ENCODE measurements at places on chromosomes 1 and 21. TPM values are rescaled to one million over a fixed set of nuclear protein-coding genes. Genes with fewer than 3 reads are reported as not detected.

DNA sequence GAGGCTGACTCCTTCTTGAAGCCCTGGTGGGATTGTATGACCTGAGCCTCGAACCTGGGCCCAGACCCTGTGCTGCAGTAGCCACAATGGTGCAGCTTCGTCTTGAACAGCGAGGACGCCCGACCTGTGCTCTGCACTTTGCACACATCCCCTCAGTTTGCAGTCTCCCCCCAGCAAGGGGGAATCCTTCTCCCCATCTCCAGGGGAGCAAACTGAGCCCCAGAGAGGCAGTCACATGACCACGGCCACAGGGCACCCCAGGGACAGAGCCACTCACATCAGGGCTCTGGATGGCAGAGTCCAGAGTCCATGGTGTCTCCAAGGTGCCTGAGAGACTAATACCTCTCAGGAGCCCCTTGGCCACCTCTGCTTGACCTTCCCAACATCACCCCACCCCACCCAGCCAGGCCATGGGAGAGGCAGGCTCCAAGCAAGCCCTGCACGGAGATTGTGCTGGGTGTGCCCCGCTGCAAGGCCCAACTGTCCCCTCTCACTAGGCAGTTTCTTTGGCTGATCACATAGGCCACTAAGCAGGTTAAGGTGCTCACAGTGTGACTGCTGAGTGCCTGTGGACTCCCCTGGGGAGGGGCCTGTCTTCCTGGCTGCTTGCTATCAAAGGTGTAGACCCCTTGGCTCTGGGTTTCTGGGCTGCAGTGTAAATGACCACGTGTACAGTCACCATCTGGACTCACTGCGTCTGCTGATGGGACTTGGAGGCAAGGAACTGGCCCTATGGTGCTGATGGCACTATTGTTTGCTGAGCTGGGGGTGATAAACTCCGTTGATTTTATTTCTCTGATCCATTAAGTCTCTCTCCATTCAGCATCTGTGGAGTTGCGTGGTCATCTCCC lies 398.1 kb downstream of the MATN1 start:
- no peak for DNase-seq

DNA sequence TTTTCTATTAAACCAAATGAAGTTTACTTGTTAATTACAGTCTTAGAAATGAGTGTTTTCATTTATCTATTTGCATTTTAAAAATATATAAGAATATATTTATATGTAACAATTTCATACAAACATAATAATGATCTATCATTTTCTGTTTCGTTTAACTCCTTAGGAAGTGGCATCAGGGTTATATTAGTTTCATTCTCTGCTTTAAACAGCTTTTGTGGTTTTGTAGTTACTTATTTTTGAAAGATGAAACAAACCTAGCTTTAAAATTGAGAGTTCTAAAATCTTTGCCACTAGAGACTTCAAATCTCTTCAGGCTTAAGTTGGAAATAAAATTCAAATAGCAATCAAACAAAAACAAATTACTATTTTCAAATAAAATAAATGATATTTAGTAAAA lies 2110.6 kb downstream of the MRPL39 start:
- DNase-seq = no peak

Gene KRTAP13-2
- total RNA-seq = not detected

GRCh38 chr1:150476754-150477153 lies 10.5 kb upstream of the TARS2 start:
- no peak for DNase-seq

DNA sequence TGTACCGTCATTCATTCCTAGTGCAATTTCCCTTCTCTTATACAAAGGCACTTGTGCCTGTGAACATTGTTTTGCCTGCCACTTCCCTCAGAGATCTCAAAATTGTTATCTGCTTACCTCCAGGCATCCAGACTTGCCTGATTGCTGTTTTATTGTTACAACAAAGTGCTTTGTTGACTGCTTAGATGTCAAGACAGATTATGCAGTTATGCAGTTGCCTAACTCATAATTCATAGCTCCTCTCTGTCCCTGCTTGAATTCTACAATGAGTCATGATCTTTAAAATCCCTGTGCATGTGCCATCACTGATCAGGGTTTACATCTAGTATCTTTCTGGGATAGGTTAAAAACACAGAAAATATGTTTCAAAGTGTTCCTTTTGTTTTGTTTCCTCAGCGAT lies 24.5 kb downstream of the CXADR start:
- no peak for DNase-seq

Gene SH2D1B
- 0.61 TPM for total RNA-seq

- no peak for DNase-seq
Observed at GRCh38 chr1:17673329-17674072, 81.6 kb upstream of the ACTL8 start.

- no peak for DNase-seq
Observed at GRCh38 chr1:192967901-192968300, 91.3 kb downstream of the UCHL5 start.

Gene LCE3D
- total RNA-seq = not detected

Gene ATXN7L2
- total RNA-seq = 2.6 TPM

DNA sequence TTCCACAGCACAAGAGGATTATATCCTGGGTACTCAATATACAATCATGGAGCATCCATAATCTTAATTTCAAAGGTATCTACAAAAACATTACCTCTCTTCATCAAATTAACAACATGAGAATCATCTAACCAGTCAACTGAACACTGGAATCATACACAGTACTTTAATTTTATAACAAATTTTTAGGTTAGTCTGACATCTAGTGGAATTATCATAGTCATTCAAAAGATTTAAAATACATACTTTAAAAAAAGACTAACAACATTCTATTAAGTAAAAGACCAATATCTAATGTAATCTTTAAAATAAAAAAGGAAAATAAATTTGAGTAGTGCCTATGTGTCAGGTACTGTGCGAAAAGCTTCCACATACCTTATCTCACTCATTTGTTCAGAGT lies 16.8 kb upstream of the SH3GLB1 start:
- DNase-seq = peak; percentile 58

Gene PGLYRP3
- total RNA-seq = not detected

DNA sequence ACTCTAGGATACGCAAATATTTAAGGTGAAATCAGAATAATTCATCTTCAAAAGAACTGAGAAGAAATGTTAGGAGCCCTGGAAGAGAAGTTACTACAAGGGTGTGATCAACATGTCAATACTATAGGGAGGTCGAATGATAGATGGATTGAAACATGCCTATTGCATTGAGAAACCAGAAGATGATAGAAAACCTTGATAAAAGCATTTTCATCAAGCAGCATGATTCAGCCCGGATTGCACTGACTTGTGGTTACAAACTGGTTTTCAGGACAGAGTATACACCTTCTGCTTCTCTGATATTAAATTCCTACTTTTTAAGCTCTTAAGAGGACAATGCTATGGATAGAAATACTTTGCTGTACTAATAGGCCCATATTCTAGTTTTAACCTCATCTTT lies 164.2 kb downstream of the FMN2 start:
- no peak for DNase-seq

- DNase-seq = peak; percentile 40
Observed at GRCh38 chr1:58780836-58781452, 2.9 kb downstream of the JUN start.

DNA sequence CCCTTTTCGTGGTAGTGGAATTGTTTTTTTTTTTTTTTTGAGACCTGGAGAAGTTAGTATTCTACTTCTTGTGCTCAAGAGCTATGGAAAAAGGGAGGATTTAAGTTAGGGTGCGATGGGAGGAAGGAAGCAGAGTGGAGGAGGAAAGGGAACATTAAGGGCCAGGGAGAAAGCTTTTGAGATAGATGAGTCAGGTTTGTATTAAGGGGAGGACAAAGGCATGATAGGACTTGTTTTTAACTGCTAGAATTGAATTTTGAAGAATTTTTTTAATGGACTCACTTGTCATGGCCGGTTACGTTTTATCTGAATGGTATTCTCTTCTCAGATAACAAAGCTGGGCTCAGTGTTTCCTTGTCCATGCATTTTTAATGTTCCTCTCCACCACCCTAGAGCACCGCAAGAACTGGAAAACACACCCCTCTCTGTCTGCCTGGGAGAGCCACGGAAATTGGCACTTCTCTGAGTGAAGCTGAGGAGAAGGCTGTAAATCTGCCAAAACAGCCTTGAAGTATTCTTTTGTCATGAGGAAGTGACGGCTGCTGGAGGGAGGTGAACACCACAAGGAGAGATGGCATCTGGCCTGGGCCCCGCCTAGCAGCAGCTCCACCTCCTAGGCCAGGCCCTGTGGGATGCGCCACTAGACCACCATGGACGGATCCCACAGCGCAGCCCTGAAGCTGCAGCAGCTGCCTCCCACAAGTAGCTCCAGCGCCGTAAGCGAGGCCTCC lies 3.5 kb downstream of the NIPAL3 start:
- DNase-seq = peak; percentile 39

Gene PPIAL4G
- total RNA-seq = 0.20 TPM

DNA sequence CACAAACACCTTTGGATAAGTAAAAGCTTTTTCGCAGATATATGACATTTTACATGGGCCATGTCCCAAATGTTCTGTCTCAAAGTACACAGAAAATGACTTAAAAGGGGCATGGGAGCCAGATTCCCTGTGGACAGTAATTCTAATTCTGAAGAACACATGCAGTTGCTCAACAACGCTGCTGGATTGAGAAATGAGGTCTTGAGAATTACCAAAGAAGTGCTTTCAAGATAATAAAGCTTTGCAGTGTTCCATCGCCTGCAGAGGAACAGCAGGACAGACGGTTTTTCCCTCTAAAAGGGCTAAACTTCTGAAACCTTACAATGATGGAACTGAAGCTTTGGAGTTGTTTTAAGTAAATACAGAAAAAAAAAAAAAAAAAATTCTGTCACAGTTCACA lies 55.3 kb upstream of the HSPA13 start:
- DNase-seq = peak; percentile 17

DNA sequence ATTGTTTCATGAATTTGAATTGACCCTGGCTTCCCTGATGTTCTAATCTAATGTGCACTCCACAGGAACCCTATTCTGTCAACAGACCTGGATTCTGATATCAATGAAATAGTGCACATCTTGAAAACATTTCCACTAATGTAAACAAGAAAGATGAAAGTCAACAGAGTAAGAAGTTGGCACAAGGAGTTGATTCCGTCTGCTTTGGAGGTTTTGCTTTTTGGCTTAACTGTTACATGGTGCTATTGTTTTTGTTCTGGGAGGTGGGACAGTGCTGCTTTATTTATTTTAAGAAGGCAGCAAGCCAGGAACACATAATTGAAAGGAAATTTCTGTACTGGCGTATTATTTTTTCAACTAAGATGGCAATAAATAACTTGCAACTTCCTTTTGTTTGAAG lies 73.3 kb downstream of the LEPR start:
- peak; percentile 29 for DNase-seq

- no peak for DNase-seq
Observed at GRCh38 chr1:215119719-215120365, 37.3 kb downstream of the KCNK2 start.

- no peak for DNase-seq
Observed at GRCh38 chr1:1622788-1623094, 7.4 kb downstream of the MIB2 start.

DNA sequence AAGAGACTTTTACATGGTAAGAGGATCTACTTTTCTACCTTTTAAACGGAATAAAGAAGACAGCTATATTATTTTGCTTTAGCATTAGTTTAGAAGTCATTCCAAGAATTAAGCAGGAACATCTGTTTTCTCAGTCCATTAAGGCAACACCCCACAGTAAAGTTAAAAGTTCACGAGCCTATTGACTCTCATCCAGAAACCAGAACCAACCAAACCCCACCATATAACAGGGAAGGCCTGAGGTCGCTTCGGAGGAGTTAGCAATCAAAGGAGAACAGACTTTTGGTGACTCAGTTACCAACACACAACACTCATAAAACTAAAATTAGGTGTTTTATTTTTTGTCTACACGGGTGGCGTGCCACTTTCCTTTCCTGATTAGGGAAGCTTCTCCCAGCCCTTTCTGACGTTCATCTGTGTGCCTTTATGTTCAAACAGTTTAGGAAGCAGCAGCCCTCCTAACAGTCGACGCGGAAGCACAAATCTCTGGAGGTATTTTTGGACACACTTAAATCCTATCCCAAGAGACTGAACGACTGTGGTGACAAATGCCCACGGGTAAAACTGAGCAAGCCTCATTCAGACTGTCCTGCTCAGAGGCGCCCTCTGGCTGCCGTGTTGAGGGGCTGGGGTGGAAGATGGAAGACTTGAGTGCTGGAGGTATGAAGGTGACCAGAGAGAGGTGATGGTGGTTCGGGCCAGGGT lies 8.6 kb upstream of the PLA2G2C start:
- peak; percentile 68 for DNase-seq

Gene GORAB
- total RNA-seq = 10.2 TPM

GRCh38 chr1:29462096-29462495 lies 225.8 kb downstream of the PTPRU start:
- no peak for DNase-seq

DNA sequence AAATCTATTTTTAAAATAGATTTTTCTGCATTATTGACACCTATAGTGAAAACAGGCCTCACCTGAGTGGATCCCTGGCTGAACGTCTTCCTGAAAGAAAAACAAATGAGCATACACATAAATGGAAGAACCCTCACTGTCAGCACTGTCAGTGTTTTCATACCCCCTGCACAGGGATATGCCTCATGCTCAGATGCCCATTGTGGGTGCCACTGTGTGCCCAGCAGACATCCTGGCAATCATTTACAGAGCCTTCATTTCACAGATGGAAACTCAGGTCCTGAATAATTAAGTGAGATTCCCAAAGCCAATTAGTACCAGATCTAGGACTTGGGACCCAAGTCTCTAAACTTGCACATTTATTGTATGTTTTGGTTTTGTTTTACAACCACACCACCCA lies 19.9 kb downstream of the FCRL1 start:
- DNase-seq = no peak

Gene C1orf141
- total RNA-seq = 11.4 TPM

Gene FCRL3
- total RNA-seq = 1.5 TPM

Gene REN
- 0.23 TPM for total RNA-seq

DNA sequence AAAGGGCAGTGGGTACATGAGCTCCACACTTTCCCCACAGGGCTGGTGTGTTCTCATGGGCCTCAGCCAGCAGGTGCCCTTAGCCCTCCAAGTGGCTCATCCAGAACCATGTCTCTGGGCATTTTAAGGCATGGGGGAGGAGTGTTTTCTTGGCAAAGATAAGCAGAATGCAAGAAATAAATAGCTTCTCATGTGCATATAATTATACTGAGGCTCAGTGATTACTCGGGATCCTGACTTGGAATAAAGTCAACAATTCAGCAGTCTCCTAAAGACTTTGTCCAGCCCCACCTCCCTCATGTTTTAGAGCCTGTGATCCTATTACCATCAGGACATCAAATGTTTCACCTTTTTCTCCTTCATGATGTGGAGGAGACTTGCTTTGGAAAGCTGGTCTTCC lies 92.7 kb upstream of the COG2 start:
- DNase-seq = no peak

DNA sequence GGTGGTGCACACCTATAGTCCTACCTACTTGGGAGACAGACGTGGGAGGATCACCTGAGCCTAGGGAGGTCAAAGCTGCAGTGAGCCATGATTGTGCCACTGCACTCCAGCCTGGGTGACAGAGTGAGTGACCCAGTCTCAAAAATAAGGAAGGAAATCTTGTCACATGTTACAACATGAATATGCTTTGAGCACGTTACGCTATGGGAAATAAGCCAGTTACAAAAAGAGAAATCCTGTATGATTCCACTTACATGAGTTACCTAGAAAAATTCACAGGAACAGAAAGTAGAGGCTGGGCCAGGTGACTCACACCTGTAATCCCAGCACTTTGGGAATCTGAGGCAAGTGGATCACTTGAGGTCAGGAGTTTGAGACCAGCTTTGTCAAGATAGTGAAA lies 6.7 kb upstream of the PADI6 start:
- DNase-seq = no peak
